ENCODE measurements at places on chromosomes 1 and 21.

DNA sequence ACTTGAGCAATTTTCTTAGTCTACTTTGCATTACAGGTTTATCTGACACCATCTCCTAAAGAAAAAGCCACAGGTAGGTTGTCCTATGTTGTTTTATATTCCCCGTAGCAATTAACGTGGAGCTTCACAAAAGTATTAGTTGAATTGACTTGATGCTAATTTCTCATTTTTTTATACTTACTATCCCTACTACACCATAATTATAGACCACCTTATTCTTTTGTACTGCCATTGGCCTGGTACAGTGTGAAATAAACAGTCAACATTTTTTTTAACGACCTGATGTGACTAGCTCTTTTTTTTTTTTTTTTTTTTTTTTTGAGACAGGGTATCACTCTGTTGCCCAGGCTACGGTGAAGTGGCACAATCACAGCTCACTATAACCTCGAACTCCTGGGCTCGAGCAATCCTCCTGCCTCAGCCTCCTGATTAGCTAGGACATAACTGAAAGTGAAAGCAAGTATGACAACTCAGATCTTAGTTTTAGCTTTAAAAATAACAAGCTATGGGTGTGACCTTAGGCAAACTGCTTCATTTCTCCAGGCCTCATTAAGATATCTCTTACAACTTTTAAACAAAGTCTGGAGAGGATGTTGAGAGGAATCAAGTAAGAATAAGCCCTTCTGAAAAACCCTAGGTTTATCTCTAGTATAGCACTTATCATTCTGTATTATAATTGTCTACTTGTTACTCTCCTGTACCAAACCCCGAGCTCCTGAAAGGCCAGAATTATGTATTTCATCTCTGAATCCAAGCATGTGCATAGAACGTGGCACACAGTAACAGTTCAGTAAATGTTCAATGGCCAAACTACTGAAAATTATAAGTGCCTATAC, 49.5 kb downstream of the LUZP1 start:
- DNase-seq: peak; percentile 64

- DNase-seq: no peak
These were observed 54.2 kb downstream of the VANGL2 start for GRCh38 chr1:160454371-160455152.

DNA sequence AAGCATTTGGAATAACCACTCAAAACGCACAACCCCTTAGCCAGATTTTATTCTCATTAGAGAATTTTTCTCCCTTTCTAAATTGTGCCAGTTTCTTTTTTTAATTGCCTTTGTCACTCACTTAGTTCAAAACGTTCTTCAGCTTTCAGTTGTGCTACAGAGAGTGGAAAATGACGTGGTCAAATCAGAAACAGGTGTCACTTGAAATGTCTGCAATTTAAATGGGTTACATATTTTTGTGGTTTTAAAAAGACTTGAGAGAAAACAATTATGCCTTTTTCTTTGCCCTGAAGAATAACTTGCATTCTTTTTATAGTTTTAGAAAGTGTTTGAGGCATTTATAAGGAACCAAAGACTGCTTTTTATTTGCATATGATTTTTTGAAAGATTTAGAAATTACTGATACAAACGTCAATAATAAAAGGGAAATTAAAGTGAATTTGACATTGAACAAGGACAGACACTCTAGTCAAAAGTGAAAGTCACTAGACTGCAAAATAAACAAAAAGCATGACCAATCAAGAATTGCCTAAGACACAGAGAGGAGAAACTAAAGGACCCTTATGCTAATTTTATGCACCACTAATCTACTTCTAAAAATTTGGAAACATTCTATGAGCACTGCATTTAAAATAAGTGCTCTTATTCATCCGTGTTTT, 191.0 kb downstream of the TPR start:
- DNase-seq: no peak

DNA sequence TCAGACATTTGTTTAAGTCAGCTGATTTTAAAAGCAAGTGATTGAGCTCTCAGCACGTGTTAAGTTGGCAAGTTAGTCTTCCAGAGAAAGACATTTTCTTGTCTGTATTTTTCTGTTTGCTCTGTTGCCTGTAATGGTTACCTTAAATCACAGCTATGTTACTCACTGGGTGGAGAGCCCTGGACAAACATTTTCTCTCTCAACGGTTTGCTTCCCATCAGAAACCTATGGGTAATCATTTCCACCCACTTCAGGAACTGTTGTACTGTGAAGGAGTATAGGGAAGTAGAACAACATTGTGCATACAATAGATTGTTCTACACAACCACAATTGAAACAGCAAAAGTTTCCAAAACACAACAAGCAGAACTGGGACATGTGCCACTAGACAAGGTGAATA, 113.9 kb upstream of the DPT start:
- no peak for DNase-seq

DNA sequence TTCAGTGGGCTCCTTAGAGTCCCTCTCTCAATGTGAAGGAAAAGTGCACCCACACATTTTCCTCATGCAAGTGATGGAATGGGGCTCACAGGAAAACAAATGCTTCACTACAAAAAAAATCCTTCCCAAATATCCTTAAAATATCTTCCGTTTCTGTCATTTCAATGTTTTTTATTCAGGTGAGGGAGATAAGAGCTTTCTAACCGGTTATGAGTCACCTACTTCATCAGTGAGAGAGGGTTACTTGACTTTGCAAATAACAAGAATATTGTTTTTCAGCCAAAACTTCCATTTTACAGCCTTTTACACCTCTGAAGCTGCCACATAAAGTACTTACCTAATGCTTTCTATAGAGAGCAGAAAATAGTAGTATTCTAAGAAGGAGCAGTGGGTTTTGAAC, 98.3 kb upstream of the CD55 start:
- no peak for DNase-seq

GRCh38 chr1:36650200-36651065, 167.7 kb upstream of the CSF3R start:
- peak; percentile 66 for DNase-seq

- DNase-seq: no peak
These were observed 18.4 kb upstream of the UQCRHL start for GRCh38 chr1:15825800-15826199.

DNA sequence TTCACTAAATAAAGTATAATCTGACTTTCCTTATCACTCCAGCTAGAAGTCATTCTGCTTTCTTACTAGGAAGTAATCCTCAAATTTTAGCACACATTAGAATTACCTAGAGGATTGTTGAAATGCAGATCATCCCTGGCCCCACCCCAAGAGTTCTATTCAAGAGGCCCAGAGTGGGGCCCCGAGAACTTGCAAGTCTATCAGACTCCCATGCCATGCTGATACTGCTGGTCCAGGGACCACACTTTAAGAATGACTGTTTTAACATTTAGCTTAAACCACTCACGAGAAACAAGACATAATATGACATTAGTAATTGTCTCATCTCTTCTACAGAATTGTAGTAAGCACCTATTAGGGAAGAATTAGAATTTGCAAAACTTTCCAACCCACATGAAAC, 7.7 kb upstream of the SYNJ1 start:
- no peak for DNase-seq

- no peak for DNase-seq
These were observed 744 bp downstream of the MIER1 start for GRCh38 chr1:66925558-66925910.

DNA sequence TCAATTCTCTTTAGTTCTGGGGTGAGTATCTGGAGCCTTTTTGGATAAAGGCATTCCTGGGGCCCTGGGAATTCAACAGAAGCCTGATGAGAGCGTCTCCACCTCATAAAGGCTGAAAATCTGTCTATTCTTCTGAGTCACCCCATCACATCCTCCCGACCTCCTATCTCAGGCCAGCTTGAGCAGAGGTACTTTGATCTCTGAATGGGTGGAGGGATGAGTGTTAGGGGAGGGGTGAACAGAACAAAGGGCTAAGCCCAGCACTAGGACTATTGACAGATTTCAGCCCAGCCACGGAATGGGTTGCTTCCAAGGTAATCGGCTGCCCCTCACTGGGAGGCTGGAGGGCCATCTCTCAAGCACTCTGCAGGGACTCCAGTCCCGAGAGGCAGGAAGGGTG, 2.5 kb upstream of the MYBPH start:
- DNase-seq: no peak

GRCh38 chr1:200211157-200211556, 183.6 kb downstream of the NR5A2 start:
- DNase-seq: no peak

GRCh38 chr1:22031214-22031962, 21.1 kb upstream of the CDC42 start:
- no peak for DNase-seq

- DNase-seq: no peak
These were observed 14.0 kb upstream of the CD247 start for GRCh38 chr1:167532375-167532774.

- DNase-seq: no peak
These were observed 133.2 kb downstream of the LRIG2 start for GRCh38 chr1:113205980-113206766.

- DNase-seq: no peak
These were observed 37.7 kb downstream of the SLC45A1 start for GRCh38 chr1:8355439-8356255.

GRCh38 chr1:2091611-2092604, 41.7 kb downstream of the PRKCZ start:
- peak; percentile 25 for DNase-seq

DNA sequence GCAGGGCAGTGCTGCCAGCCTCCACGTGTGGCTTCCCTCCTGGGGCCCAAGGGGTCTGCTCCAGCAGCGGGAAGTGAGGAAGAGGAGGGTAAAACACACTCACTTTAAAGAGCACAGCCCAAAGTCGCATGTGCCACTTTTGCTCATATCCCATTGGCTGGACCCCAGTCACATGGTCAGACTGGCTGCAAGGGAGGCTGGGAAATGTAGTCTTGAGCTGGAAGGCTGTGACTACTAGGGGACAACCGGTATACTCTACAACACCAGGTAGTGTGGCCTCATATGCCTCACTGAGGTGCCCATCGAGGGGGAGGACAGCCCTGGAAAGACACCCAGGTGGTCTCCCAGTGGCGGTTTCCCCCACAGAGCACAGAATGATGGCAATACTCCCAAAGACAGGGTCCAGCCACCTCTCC, 45.2 kb downstream of the CAMK2N1 start:
- peak; percentile 41 for DNase-seq

- no peak for DNase-seq
These were observed 41.6 kb downstream of the CD58 start for GRCh38 chr1:116529199-116529631.

- no peak for DNase-seq
These were observed 117.6 kb downstream of the WDR3 start for GRCh38 chr1:118047006-118047649.

DNA sequence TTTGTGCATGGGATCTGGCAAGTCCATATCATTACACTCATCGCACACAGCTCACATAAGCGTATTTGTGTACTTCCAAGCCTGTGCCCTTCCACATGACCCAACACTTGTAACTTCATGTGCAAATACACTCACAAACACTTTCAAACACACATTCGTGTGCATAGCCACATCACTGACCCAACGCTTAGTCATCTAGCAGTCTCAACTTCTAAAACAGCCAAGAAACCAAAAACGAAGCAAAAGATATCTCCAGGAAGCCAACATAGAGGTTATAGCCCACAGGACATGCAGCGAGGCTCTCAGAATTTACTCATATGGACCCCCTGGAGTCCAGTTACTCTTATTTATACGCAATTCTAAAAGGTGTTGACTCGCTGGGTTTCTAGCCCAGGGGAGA, 10.9 kb upstream of the GOLT1A start:
- DNase-seq: no peak

GRCh38 chr1:212970085-212970484, 19.7 kb downstream of the VASH2 start:
- no peak for DNase-seq

GRCh38 chr1:1080122-1080757, 6.1 kb upstream of the RNF223 start:
- DNase-seq: no peak

DNA sequence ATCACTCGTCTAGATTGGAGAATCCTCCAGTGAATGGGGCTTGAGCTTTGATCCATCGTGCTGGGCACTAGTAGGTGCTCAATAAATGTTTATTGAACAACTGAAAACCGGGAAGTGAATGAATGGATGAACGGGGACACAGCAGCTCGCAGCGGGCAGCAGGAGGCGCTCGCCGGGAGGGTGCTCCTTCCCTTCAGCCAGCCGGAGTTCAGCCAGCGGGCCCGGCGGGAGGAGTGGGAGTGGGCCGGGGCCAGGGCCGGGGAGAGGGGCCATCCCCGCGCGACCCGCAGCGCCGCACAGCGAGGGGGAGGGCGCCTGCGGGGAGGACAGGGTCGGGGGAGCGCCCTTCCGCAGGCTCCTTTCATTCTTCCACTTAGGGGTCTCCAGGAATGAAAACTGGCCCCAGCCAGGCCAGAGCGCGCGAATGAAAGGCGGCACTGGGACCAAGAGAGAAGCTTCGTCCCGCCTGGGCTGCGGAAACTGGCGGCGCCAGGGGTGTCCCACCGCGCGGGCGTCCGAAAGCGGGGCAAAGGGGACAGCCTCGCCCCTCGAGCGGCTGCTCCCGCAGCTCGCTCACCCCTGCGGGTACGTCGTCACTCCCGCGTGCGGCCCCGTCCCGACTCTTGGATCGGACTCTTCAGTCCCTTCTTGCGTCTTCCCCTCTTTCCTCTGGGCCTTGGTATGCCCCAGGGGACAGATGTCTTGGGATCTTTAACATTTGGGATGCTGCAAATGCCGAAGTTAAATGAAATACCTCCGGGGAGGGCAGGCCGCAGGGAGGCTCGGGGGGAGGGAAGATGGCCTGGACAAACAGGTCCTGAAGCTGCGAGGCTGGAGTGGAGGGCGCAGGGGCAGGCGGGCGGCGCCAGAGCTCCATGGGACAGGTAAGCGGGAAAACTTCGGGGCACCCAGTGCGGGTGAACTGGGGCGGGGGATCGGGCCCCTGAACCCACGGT, 3.6 kb upstream of the INAVA start:
- DNase-seq: no peak

- DNase-seq: peak; percentile 91
These were observed 2.9 kb downstream of the GFI1 start for GRCh38 chr1:92483610-92484471.

- DNase-seq: no peak
These were observed 162.8 kb downstream of the HUNK start for GRCh38 chr21:32035617-32036016.

- DNase-seq: no peak
These were observed 2.6 kb downstream of the PUM1 start for GRCh38 chr1:31062867-31063380.

DNA sequence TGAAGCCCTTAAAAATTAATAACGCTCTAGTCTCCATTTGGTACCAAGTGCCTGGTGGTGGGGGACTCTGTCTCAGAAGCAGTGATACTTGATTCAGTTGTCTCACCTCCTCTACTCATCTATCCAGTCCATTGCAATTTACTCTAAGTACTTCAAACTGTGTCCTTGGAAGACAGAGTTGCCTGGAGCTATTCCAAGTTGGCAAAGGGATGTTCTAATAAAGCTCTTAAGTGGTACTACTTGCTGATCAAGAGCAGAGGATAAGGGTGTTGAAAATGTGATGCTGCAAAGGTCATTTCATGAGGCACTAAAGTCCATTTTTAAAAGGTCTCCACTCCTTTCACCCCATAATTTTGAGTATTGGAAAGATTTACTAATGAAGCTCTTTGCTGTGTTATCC, 142.2 kb downstream of the NFIA start:
- no peak for DNase-seq
